Suprapubic skin (tissue), 4 donors: ENCODE measurements at places on chromosomes 7 and 10. TPM values are rescaled to one million over a fixed set of nuclear protein-coding genes. Genes with fewer than 3 reads are reported as not detected.

The SH2B2 gene
- total RNA-seq, result 6.5 TPM

DNA sequence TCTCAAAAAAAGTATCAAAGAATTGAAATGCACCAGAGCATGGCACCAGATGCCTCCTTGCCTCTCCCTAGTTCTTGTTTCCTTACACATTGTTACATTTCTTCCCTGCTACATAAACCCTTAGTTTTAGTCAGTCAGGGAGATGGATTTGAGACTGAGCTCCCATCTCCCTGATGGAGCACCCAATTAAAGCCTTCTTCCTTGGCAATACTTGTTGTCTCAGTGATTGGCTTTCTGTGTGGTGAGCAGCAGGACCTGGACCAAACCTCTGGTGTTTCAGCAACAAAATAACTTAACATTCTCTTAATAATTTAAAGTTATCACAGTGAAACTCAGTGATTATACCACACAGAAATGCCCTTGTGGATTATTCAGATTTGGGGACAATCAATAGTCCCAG is 26.9 kb downstream of the PPP1R3C start:
- H3K4me3 ChIP-seq, result no peak overlapping the region
- peaks cover 41% of the 10 kb centered on the region for H3K4me1 ChIP-seq
- H3K27me3 ChIP-seq, result no peaks in the 10 kb centered on the region
- no peak overlapping the region for H3K27ac ChIP-seq
- no peak for DNase-seq

DNA sequence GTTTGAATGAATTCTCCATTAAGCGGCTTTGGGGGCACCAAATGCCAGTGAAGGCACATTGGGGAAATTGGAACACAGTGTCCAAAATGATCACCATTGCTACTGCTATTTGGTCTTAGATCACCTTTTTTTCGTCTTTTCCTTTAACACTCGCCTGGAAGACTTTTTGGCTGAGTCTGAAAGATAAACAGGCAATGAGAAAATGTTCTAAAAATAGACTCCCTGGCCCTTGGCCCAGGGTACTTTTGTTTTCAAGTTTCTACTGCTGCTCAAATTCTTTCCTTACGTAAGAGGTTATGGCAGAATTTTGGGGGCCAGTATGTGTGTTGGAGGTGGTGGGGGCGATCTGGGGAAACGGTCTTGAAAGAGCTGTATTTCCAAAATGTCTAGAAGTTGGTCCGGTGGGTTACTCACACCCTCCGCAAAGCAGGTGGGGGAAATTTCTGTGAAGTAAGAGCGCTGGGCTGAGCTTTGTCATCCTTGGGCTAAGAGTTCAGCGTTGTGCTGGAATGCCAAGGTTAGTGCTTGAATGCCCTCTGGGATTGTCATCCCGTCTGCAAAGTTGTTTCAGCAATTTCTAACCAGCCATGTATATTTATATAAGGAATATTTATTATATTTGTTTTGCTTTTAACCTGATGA is 1.3 kb upstream of the ITPRIP start:
- H3K36me3 ChIP-seq, result no peaks in the 10 kb centered on the region
- H3K4me1 ChIP-seq, result peaks cover 48% of the 10 kb centered on the region
- H3K27ac ChIP-seq, result peak overlapping the region; percentile 95
- no peaks in the 10 kb centered on the region for H3K27me3 ChIP-seq

The PSD gene
- 1.7 TPM for total RNA-seq

DNA sequence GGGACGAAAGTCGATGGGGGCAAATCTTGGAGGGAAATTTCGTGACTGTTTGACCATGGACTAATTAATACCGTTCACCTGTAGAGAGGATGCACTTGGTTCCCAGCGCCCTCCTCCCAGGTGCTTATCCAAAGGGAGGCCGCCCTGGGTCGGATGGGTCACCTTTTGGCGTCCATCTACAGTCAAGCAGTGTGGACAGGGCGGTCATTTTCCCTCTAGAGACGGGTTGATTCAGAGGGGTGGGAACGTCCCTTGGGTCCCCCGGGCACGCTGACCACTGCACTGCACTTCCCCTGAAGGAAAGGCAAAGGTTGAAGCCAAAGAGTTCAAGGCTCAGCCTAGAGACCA is 2.0 kb downstream of the PRR15 start:
- no peak overlapping the region for H3K27ac ChIP-seq
- H3K27me3 ChIP-seq, result peaks cover 83% of the 10 kb centered on the region
- DNase-seq, result no peak
- no peaks in the 10 kb centered on the region for H3K36me3 ChIP-seq
